ENCODE measurements at places on chromosomes 6 and 20. TPM values are rescaled to one million over a fixed set of nuclear protein-coding genes. Genes with fewer than 3 reads are reported as not detected.

RIPPLY2 gene
- total RNA-seq = 2.7 TPM

LAMA4 gene
- 166 TPM for total RNA-seq

SLC35F1 gene
- total RNA-seq = 51.7 TPM

TINAG gene
- not detected for total RNA-seq

HDAC2 gene
- total RNA-seq = 172 TPM

MLN gene
- not detected for total RNA-seq

FRK gene
- 2.3 TPM for total RNA-seq

TIAM2 gene
- 50.8 TPM for total RNA-seq

HTR1E gene
- total RNA-seq = 0.33 TPM

COL12A1 gene
- total RNA-seq = 482 TPM

RUNX2 gene
- total RNA-seq = 5.1 TPM

COL9A1 gene
- total RNA-seq = 74.7 TPM

GRM1 gene
- total RNA-seq = 2.9 TPM

TRPC4AP gene
- 76.2 TPM for total RNA-seq

ID4 gene
- total RNA-seq = 56.0 TPM

ARHGAP40 gene
- total RNA-seq = 0.16 TPM

WFDC5 gene
- not detected for total RNA-seq

CPNE5 gene
- total RNA-seq = 10.8 TPM

RAB44 gene
- 0.33 TPM for total RNA-seq

NEU1 gene
- total RNA-seq = 32.8 TPM

PAX1 gene
- 0.33 TPM for total RNA-seq

CST4 gene
- total RNA-seq = not detected

CYP24A1 gene
- 0.38 TPM for total RNA-seq

SEL1L2 gene
- total RNA-seq = 0.60 TPM

CLDN20 gene
- total RNA-seq = not detected

NTSR1 gene
- 0.33 TPM for total RNA-seq

NRSN1 gene
- total RNA-seq = 12.5 TPM

CCN6 gene
- total RNA-seq = not detected

All from camera-type eye (tissue), 1 donor.